ENCODE measurements at places on chromosomes 5 and 9.

DNA sequence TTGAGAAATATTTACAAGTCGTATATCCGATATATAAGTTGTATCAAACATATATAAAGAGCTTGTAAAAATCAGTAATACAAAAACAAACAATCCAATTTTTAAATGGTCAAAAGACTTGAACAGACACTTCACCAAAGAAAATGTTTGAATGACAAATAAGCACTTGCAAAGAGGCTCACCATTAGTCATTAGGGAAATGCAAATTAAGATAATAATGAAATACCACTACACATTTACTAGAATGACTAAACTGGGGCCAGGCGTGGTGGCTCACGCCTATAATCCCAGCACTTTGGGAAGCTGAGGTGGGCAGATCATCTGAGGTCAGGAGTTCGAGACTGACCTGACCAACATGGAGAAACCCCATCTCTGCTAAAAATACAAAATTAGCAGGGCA is 134.6 kb upstream of the HAND1 start:
- no peak for DNase-seq

GRCh38 chr5:137091472-137091871 is 407.7 kb downstream of the SPOCK1 start:
- DNase-seq = no peak

- no peak for DNase-seq
Measured at GRCh38 chr9:128722380-128723351, 1.3 kb downstream of the ZDHHC12 start.

DNA sequence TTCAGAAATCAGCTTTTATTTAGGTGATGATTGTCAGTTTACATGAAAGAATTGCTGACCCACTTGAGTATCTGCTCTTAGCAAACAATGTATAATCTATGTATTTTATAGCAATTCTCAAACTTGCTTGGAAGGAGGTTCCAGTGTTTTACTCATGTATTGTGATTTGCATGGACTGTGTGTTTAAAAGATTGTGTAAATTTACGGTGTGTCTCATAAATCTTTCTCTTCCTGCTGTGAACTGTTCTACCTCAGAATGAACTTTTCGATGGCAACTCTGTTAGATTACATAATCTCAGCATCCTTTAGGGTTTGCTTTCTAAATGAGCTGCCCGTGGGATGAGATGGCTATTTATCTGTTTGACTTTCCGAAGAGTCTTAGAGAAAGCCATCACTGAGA is 122.5 kb downstream of the MEF2C start:
- no peak for DNase-seq

- no peak for DNase-seq
Measured at GRCh38 chr9:110047955-110048402, 160.0 kb downstream of the C9orf152 start.

DNA sequence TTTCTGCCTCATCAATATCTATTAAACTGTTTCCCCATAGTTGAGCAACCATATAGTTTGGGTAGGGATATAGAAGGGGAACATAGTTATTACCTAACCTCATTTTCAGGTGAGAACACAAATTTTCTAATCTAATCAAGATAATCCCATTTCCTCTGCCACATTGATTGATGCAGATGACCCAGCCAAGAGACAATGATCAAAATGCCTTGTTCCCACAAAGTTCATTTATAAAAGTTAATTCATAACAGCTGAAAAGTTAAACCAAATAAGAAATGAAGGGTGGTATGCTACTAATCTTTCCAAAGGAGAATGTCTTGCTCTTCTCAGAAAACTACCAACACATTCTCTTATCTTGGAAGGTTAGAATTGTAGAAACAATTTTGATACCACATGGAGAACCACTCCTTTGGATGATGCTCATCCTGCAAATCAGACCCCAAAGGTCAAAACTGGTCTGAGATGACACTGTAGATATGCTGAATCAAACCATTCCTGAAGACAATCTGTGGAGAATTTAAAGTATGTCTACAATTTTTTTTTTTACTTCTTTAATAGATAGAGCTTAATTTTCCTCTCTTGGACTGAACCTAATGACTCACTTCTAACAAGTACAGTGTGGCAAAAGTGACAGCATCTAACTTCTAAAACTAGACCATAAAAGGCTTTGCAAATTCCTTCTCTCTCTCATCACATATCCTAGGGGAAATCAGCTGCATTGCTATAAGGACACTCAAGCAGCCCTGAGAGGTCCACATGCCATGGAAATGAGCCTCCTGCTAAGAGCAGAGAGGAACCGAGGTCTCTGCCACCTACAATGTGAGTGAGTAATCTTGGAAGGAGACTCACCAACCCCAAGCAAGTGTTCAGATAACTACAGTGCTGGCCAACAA is 586.7 kb upstream of the TUSC1 start:
- no peak for DNase-seq

GRCh38 chr5:180034564-180034963 is 37.0 kb downstream of the RNF130 start:
- no peak for DNase-seq
